LoVo (cell line): ENCODE measurements at places on chromosomes 6 and 20.
A peak's percentile ranks its signal among the peaks of the same experiment; 100 is the strongest.

DNA sequence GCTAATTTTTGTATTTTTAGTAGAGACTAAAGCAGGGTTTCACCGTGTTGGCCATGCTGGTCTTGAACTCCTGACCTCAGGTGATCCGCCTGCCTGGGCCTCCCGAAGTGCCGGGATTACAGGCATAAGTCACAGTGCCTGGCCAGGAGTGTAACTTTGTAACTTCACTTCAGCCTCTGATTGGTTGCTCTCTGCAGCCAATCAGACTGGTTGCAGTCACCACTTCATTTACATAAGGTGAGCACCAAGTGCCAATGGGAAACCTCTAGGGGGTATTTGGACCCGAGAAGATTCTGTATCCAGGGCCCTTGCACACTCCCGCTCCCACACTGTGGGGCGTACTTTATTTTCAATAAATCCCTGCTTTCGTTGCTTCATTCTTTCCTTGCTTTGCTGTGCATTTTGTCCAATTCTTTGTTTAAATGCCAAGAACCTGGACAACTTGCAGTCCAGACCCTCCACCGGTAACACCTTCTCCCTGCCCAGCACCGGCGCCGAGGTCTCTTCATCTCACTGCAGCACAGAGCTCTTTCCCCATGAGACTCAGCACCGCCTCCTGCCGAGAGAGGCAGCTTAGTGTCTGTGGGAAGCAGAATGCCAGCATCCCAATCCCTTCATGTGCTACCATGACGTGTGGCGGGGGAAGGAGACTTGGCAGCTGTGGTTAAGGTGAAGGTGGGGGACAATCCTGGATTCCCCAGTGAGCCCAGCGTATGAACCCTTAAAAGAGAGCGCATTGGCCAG, 14.0 kb upstream of the MRGBP start:
- no peak for DNase-seq

DNA sequence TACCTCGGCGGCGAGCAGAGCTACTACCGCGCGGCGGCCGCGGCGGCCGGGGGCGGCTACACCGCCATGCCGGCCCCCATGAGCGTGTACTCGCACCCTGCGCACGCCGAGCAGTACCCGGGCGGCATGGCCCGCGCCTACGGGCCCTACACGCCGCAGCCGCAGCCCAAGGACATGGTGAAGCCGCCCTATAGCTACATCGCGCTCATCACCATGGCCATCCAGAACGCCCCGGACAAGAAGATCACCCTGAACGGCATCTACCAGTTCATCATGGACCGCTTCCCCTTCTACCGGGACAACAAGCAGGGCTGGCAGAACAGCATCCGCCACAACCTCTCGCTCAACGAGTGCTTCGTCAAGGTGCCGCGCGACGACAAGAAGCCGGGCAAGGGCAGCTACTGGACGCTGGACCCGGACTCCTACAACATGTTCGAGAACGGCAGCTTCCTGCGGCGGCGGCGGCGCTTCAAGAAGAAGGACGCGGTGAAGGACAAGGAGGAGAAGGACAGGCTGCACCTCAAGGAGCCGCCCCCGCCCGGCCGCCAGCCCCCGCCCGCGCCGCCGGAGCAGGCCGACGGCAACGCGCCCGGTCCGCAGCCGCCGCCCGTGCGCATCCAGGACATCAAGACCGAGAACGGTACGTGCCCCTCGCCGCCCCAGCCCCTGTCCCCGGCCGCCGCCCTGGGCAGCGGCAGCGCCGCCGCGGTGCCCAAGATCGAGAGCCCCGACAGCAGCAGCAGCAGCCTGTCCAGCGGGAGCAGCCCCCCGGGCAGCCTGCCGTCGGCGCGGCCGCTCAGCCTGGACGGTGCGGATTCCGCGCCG, 994 bp downstream of the FOXC1 start:
- DNase-seq, result peak; percentile 15

GRCh38 chr6:148682990-148683389, 63.8 kb upstream of the UST start:
- DNase-seq, result no peak

DNA sequence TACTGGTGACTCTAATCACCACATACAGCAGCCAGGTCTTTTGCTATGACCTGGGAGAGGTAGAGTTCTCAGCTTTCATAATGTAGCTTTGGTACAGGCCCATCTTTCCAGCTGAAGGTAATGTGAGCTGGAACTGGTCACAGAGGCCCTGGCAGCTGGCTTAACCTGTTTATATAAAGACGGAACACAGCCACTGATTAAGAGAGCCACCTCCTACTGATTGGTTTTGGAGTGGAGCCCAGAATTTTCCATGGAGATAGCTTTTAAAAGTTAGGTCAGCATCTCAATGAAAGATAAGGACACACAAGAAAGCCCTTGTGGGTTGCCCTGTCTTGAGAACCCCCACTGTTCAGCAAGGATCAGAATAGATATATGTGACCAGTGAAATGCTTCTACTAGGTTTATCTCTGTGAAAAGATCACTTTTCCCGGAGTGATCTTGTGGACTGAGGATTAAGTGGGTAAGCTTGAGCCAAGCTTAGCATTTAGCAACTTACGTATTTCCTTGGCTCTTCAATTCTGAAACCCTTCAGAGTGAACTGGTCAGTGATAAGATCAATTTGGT, 213.7 kb upstream of the CITED2 start:
- peak; percentile 83 for DNase-seq

GRCh38 chr6:33677143-33677660, 34.3 kb downstream of the UQCC2 start:
- DNase-seq, result no peak

DNA sequence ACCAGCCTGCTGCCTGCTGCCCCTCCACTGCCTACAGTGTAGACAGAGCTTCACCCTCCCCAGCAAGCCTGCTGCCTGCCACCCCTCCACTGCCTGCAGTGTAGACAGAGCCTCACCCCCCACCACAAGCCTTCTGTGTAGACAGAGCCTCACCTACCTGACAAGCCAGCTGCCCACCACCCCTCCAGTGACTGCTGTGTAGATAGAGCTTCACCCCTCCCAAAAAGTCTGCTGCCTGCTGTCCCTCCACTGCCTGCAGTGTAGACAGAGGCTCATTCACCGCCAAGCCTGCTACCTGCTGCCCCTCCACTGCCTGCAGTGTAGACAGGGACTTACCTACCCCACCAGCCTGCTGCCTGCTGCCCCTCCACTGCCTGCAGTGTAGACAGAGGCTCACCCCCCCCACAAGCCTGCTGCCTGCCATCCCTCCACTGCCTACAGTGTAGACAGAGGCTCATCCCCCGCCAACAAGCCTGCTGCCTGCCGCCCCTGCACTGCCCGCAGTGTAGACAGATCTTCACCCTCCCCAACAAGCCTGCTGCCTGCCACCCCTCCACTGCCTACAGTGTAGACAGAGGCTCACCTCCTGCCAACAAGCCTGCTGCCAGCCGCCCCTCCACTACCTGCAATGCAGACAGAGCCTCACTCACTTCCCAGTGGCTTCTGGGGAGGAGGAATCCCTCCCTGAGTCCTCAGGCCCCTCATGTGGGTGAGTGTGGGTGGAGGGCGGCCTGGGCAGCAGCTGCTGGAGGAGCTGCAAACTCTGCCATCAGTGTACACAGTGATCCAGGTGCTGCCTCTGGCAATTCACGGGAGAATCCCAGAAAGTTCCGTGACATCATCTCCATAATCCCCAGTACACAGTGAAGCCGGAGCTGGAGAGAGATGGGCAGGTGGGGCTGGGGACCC, 140.9 kb downstream of the DLL1 start:
- no peak for DNase-seq

GRCh38 chr6:55941702-55942101, 66.3 kb upstream of the BMP5 start:
- DNase-seq, result no peak

GRCh38 chr6:78580923-78581322, 286.4 kb upstream of the IRAK1BP1 start:
- DNase-seq, result no peak

GRCh38 chr6:140082867-140083297, 708.4 kb upstream of the CITED2 start:
- no peak for DNase-seq

DNA sequence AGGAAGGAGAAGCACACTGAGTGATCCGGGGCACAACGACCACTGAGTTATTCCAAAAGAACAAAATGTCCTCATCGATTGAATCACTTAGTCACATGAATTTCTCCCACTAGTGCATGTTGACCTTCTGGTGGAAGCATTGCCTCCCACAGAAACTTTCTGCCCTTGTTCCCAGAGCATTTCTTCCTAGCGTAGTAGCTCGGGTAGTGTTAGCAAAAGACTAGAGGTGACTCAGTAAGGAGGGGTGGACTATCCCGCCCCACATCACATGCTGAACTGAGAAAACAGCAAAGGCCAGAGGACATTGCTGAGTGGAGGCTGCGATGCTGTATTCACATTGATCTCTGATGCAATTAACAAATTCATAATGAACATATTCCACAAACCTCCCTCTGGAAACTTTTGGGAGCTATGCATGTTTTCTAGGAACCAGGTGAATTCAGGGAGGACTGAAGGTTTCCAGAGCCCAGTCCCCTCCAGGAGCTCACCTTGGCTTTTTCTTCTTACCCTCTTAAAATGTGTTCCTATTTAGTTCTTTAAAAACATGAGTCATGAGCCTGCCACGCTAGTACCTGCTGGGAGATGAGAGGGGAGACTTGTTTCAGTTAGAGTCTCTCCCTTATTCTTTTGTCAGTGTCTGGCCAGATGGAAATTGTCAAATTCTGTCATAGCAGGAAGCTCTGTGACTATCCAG, 507.9 kb downstream of the CDH26 start:
- no peak for DNase-seq

DNA sequence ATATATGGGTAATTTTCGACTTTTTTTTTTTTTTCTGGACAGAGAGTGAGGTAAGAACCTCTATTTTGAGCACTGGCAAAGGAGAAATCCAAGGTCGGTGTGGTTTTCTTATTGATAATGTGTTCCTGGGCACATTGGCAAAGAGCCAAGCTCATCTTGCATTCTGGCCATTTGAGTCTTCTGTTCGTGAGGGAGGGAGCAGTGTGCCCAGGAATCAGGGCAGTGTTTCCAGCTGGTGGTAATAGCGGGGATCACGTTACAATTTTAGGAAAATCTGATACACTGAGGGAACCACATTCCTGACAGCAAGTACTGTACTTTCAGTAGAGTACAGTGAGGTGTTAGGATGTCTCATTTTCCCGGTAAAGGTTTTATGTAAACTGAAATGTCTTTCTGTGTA, 442.3 kb upstream of the MAP3K7 start:
- DNase-seq, result no peak

DNA sequence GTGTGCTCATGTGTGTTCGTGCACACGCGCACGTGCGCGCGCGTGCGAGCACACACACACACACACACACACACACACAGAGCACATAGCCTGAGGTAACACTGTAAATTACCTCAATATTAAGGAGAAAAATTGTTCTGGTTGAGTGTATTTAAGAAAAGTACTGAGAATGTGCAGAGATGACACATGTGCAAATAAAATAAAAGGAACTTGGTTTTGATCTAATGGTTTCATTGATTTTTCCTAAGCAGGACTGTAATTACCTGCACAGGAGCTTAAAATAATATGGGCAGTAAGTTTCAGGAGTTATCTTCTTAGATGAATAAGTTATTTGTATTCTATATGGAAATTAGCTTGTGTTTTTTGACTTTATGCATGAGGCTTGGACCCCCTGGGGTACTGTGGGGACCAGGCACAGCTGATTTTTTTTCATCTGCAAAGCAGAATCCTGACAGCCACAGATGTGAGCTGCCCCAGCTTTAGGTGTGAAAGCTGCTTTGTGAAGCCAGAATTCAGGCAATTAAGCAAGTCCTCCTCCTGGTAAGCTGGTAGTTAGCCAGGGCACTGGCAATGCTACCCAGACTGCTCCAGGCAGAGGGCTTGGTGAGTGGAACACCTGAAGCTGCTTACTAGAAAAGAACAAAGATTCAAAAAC, 1040.6 kb upstream of the CITED2 start:
- no peak for DNase-seq

DNA sequence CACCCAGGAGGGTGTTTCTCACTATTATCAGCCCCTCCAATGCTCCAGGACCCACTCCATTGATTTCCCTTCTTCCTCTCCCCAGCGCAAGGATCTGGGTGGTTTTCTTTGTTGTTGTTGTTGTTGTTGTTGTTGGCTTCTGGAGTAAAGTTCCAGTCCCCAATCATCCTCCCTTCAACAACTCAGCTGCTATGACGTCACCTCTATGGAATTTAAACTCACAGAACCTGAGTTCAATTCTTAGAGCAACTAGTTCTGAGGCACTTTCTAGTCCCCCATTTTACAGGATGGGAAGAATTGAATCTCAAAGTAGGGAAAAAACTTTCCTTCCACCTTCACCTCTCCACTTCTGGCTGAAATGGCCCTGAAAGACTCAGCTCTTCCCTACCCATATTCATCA, 9.7 kb upstream of the WFDC8 start:
- no peak for DNase-seq

- peak; percentile 61 for DNase-seq
Measured at GRCh38 chr20:62952373-62952967, at the start of gene SLC17A9. TSS of gene SLC17A9 (plus strand) at chr20:62952709. CDS start at chr20:62952831, 122 bp downstream.

DNA sequence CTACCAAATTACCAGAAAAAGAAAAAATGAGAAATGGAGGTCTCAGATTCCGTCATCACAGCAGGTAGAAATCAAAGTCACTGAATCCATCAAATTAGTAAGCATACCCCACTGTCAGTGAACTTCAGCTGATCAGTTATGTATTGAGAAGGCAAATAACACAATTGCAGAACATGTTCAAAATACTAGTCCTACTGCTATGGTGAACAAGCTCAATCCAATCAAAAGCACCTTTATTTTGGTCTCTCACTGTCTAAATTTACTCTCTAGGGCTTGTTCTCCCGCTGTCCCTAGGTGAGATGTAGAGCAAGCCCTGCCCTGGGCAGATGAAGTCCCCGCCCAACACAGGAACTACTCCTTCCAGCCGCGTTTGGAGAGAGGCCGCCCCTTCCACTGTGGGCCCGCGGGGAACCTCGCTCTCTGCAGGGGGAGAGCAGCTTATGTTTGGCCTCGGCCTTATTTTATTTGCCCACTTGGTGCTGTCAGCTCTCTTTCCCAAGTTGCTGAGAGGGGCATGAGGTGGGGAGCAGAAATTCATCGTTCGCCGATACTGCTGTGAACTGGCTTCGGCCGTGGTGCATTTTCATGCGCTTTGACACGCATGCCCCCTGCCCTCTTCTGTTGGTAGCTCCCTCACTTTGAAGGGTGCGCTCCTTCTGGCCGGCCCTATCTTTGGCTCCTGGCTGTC, 14.3 kb upstream of the MAP1LC3A start:
- no peak for DNase-seq

- DNase-seq, result no peak
Measured at GRCh38 chr20:42697962-42698361, 491.7 kb downstream of the PTPRT start.

DNA sequence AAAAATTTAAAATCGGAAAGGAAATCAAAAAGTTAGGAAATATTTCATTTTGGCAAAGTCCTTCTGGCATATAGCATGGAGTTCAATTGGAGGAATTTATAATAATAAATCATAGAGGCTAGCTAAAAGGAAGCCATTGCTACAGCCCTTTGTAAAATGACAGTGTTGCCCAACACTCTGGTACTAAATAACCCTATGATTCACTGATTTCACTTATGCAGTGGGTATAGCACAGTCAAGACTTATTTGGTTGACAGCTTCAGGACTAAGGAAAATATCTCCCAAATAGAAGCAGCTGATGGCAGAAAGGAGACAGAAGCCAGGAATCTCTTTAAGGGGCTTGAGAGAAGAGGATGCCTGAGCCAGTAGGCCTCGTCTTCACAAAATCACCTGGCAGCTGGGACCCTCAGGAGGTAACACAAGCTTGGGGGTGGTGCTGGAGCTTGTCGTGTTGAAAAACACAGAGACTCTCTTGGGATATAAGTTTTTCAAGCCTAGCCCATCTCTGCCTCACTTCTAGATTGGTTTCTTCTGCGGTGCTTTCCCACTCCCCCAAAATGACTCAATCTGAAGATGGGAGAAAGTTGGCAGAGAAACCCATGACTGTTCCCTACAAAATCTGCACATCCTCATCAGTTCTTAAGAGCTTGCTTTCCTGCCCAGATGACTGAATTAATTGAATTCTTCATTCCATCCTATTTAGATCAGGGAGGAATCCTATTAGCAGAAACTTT, 38.4 kb upstream of the EYA4 start:
- DNase-seq, result no peak
